ENCODE measurements at places on chromosomes 2 and 18.
A peak's percentile ranks its signal among the peaks of the same experiment; 100 is the strongest.

- no peak for DNase-seq
Observed at GRCh38 chr2:119315241-119315925, 51.3 kb downstream of the C2orf76 start.

DNA sequence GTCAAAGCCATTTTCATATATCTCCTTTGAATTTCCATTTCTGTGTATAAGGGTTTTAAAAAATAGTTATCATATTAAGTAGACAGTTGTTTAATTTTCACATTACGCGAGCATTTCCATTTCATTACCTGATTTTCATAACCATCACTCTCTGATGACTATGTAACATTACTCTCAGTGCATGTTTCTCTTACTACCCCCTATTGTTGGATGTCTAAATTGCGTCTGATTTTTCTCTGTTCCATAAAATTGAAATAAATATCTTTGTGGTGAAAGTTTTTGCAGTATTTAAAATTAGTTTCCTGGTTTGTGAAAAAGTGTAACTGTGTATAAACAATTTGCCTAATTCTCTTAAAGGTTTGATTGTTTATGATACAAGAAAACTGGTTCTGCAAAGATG is 123.8 kb downstream of the MYO1B start:
- no peak for DNase-seq

- no peak for DNase-seq
Observed at GRCh38 chr2:100801402-100801801, 18.5 kb upstream of the NPAS2 start.

DNA sequence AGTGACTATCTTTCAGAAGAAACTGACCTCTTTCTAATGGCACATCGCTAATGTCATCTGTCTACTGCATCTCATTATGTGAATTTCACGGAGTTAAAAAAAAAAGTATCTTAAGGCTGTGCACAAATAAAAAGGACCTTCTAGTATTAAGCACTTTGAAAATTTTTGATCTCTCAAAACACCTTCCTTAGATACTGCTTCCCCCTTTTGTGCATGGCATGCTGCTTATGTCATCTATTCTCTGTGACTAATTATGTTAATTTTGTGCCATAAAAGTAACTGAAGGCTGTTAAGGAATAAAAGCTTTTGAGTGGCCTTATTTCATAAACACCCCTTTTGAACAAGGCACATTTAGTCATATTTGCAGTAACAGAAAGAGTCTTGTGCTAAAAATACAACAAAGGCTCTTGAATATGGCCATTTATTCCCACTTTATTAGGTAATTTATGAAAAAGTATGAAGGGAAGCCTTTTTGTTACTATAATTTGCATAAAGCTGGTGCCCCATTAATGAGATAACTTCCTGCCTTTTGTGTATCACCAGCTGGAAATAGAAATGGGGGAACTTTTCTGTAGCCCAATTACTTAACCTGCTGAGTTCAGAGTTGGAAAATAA is 1412.0 kb upstream of the ZEB2 start:
- DNase-seq = no peak

- no peak for DNase-seq
Observed at GRCh38 chr2:201513271-201513670, 61.7 kb downstream of the STRADB start.

DNA sequence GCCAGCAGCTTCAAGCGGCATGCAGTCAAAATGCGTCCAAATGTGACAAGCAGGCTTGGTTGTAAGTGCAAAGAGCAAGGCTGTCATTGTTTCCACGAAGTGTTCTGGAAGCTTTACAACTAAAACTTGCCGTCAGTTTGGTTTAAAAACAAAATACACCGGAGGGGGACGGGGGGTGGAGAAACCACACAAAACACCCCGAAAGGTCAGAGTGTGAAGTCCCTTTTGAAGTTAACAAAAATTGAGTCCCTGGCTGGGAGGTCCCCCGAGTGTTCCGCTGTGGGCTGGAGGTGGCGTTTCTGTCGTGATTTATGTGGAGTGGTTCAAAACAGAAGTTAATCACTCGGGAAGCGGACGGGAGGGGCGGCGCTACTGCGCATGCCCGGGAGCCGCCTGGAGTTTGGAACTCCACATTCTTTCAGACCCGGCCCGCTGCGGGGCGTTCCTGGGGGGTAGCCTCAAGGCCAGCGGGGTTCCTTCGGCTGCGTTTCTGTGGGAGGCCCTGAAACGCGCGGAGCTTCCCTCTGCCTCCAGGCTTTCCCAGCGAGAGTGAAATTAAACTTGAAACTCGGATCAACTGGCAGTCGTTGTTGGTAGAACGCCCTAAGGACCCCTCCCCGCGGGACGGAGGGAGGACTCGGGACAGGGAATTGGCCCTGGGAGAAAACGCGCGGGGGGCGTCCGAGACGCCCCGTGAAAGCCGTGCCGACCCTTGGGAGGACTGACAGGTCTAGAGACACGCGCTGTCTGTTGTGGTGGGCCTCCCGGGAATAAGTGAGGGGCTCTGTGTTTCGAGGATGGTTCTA is 1.4 kb downstream of the TGIF1 start:
- peak; percentile 94 for DNase-seq

DNA sequence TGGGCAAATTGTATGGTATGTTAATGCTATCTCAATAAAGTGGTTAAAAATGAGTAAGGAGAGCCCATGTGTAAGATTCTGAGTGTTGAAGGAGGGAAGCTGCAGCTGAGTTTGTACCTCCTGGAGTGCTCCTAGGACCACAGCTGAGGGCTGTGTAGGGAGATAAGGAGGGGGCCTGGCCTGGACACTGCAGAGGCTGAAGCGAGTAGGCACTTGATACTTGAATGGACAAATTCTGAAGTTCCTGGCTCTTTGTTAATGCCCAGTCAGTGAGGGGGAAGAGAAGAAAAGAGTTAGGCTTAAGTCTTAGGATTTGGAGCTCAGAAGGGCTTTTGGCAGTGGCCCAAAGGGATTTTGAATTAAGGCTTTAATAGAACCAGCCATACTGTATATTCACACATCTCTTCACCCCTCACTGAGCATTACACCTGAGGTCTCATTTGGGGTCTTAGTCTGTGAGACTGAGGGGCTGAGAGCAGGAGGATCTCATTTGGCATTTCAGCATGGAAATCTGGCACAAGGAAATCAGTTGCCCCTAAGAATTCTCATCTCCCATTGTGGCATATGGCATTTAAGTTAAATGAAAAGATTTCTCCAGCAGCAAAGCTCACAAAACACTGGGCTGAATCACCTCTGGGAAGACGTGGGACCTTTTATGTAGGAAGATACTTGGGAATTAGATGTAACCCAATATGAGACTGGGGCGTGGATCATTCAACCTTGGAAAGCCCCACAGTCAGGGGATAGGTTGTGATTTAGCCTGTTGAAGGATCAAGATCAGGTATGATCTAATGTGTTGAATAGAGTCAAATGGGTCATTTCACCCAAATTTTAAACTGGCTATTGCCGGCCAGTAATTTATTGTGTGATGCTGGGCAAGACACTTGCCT is 46.8 kb downstream of the LIPG start:
- no peak for DNase-seq

GRCh38 chr2:188176620-188177019 is 115.1 kb upstream of the GULP1 start:
- no peak for DNase-seq

GRCh38 chr18:78699499-78699898 is 280.1 kb upstream of the SALL3 start:
- no peak for DNase-seq

- no peak for DNase-seq
Observed at GRCh38 chr18:71011389-71011788, 722.5 kb downstream of the SOCS6 start.

- no peak for DNase-seq
Observed at GRCh38 chr18:23235336-23235735, 100.1 kb downstream of the CABLES1 start.

DNA sequence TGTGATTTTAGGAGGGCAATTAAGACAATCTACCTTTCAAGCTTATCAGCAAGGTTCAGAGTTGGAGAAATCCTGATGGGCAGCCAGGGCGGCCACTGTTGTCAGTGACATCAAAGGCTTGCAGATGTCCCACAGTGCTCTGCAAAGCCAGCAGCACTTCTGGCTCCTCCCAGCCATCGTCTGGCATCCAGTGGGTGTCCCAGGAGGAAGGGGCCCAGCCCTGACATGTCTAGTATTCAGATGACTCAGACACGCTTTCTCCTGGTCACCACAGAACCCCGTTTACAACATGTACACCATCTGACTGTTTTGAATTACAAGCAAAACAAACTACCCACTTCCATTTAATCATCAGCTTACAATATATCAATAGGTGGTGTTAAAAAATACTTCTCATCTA is 61.4 kb downstream of the CYRIA start:
- no peak for DNase-seq

GRCh38 chr2:180849851-180850250 is 130.6 kb upstream of the UBE2E3 start:
- DNase-seq = no peak

DNA sequence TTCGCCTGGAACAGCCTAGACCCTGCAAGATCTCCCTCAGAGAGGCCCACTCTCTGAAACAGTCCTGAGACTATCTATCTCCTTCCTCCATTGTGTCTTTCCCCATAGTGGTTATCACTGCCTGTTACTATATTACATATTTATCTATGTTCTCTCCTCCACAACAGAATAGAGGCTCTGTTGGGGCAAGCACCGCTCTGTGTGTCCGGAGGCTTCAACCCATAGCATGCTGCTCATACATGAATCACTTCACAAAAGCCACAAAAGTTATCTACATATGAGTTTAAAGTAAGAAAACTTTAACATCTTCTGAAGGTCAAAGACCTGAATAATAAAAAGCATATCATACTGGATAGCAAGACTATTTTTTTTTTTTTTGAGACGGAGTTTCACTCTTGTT is 242.1 kb upstream of the HS6ST1 start:
- no peak for DNase-seq

DNA sequence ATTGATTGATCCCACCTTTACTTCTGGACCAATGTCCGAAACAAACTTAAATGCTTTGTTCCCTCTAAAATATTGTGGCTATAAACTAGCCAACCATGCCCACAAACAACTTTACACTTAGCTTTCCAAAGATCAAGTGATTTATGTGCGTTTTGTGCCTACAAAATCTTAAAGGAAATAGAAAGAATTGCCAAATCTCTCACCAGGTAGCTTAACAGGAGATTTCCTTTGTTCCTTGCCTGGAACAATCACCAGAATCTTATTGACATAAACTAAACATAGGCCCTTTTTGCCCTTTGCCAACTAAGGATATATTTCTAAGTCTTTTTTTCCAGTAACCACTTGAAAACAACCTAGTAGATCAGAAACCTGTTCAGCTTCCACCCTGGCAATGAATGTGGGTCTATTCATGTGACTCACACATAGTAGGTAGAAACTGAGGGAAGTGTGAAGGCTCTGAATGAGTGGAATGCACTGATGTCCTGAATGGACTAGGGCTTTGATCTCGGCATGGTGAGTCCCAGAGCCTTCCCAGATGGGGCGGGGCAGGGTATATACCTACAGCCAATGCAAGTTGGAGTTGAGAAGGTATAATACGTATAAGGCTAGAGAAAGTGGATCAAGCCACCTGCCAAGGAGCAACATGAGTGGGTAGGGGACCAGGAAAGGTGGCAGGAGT is 94.6 kb upstream of the PPP1CB start:
- DNase-seq = no peak

DNA sequence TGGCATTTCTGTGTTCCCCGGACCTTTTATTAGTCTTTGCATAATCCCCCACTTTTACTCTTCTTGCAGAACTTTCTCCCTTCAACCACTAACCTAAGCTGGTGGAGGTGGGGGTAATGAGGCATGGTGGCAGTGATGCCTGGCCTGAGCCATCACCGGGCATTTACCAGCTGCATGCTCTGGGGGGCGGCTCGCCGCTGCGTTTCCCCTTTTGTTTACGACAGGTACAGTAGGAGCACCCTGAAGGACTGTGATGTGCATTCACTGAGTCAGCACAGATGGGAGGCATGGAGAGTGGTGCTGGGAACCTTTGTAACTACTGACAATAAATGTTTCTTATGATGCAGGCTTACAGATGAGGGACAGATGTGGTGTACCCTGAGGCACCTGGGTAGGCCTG is 46.9 kb downstream of the PLEKHB2 start:
- no peak for DNase-seq

DNA sequence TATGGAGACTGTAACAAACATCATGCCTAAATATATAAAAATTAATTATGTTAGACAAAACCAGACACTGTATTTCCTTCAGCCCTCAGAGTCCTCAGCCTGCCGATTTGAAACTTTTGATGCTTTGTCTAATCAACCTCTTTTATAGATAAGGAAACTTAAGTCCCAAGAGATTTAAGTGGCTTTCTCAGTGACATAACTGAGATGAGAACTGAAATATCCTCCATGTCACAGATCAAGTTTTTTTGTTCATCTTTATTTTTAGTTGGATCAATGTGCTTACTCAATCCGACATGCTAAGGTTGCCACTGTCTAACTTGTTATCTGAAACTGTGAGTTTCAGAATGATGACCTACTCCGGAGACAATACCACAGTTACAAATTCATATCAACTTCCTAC is 72.3 kb downstream of the BARD1 start:
- no peak for DNase-seq

DNA sequence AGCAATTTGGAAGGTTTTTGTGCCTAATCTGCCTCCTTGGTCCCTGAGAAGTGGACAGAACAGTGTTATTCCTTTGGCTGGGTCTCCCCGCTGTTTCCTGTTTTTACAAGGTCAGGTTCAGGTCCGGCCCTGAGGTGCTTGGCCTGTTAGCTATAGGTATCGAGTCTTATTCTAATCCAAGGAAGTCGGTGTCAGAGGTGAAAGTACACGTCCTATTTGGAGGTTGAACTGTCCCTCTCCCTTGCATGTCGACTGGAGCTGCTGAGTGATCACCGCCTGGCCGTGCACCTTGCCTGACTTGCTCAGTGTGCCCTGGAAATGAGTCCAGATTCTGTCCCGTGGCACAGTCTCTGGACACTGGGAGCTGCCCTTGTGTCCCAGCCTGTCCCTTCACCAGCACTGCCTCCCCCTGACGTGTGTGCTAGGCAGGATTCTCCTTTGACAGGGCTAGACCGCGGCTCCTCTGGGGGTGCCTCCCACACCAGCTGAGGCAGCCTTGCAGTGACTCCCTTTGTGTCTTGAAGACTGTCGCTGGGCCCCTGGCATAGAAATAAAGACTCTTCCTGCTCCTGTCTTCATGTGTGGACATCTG is 65.7 kb upstream of the RBM44 start:
- DNase-seq = peak; percentile 58

DNA sequence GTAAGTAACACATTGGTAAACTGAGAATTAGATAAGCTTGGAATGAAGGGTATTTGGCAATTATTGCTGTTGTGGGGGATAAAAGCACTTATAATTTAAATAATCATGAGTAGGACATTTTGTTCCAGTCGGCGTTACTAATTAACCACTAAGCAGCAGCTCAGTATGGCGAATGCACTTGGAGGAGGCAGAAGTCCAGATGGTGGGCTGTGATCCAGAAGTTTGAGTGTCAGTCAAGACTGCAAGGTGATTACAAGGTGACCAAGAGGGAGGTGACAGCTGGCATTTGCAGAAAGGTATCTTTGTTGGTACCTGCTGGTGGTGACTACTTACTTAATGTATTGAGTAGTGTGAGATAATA is 643.6 kb upstream of the FAM98A start:
- no peak for DNase-seq

DNA sequence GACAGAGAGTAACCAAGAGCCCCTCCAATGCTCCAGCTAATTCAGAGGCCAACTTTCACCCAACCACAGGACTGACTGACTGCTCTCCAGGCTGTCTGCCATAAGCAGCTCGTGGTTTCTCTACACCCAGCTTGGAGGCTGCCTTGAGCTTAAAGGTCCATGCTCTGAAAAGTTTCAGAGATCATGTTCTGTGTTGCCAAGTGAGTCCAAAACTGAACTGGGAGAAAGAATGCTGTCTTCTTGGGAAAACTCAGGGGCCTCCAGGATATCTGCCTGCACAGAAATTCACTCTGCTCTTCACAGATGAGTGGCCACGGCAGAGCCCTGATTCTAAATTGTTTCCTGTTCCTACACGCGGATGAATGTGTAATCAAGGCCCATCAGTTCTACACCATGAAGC is 51.1 kb downstream of the LPIN2 start:
- no peak for DNase-seq

Data from activated CD8-positive, alpha-beta memory T cell treated with anti-CD3 and anti-CD28 coated beads for 24 hours (primary cell).